NCI-H446 (cell line): ENCODE measurements at places on chromosomes 12 and 14.

DNA sequence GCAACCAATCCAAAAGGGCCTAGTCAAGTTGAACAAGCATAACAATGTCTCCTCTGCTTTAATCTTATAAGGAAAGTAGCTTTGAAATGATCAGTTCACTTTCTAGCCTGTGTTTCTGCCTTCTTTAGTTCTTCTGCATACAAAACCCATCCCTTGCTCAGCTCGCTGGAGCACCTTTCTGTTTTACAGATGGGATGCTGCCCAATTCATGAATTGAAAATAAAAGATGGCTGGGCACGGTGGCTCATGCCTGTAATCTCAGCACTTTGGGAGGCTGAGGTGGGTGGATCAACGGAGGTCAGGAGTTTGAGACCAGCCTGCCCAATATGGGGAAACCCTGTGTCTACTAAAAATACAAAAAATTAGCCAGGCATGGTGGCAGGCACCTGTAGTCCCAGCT, 4.5 kb upstream of the RFC5 start:
- DNase-seq, result no peak

GRCh38 chr14:43535231-43535838, 971.7 kb downstream of the FSCB start:
- no peak for DNase-seq

DNA sequence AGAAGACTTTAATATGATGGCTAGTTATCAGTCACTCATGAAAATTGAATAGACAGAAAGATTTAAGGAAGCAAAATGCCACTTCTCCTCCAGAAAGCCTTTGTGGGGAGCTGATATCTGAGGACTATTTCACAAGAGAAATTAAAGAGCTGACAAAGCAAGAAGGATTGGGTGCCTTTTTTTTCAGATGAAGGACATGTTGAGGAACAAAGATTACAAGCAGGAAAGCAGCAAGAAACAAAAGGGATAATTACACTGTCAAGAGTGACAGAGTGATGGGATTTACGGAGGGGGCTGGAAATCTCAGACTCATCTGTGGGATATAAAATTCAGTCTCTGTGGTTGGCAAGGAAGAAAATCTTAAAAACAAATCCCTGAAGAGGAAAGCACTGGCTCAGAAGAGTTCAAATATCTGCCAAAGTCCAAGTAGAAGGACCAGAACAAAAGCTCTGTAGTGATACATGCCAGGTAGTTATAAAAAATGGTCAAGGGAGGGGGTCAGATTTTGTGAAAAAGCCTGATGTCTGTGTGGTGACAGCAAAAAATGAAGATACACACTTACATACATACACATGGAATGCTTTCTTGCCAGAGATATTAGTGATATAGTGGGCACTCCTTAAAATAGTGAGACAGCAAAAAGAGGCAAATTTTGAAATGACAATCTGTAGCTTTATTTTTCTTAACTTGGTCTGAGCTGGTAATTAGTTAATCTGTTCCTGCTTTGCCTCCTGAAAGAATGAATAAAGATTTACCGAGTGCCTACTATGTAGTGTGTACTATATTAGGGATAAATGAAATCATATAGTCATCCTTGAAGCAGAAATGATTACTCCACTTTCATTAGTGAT, 62.9 kb downstream of the EPS8 start:
- DNase-seq, result no peak

- DNase-seq, result peak; percentile 14
These were observed 115.9 kb upstream of the TMPO start for GRCh38 chr12:98399532-98399931.

DNA sequence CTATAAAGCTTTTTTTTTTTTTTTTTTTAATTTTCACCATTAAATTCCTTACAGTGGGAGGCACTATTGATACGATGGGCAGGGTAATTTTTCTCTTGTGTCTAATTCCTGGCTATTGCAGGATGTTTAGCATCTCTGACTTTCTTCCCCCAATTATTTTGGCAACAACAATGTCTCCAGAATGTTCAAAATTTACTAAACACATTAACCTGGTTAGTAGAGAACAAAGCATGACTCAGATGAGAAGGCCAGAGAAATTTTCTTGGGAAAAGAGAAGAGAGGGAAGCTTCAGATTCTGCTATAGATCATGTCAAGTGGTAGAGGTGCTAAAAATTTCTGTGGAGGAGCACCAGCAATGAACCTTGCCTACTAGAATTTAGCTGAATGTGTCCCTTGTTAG, 171.5 kb upstream of the PRICKLE1 start:
- no peak for DNase-seq

GRCh38 chr12:54047160-54047963, 6.3 kb upstream of the HOXC4 start:
- no peak for DNase-seq

DNA sequence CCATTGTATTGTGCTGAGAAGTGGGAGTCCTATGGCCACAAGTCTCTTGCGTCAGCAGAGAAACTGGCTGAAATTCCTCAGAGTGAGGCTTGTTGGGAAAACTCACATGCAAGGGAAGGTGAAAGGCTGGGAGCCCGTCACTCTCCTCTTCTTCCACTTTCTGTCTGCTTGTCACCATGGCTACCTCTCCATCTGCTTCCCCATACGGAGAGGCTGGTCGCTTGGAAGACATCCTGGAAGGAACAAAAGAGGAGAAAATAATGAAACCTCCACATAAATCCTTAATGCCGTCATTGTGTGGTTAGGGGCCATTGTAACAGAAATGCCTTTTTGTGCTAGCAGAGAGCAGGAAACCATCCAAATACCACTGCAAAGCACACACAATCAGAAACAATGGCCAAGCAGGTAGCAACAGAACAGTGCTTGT, 53.7 kb downstream of the SOX5 start:
- DNase-seq, result peak; percentile 74

DNA sequence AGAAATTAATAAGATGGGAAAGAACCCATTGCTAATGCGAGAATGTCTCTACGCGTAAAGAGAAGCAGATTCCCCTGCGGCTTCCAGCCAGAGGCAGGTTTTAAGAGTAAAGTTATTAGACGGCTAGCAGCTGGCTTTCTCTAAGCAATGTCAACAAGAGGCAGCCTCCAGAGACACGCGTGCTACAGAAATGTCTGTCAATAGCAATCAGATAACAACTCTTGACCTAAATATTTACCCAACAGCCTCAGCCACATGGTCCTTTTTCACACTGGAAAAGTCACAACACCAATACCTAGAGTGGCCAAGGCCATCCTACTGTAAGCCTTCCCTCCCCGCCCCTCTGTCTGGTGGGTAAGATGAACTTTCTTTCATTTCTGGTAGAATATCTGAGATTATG, 146.0 kb upstream of the SFSWAP start:
- DNase-seq, result no peak

GRCh38 chr12:130195776-130196175, 33.5 kb downstream of the FZD10 start:
- DNase-seq, result no peak

DNA sequence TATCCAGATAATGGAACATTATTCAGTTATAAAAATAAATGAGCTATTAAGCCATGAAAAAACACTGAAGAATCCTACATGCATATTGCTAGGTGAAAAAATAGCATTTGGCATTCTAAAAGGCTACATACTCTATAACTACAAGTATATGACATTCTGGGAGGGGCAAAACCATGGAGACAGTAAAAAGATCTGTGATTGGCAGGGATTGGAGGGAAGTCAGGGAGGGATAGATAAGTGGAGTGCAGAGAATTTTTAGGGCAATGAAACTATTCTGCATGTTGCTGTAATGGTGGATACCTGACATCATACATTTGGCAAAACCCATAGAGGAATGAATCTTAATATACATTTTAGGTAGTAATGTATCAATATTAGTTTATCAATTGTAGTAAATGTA, 63.1 kb upstream of the SLC38A2 start:
- DNase-seq, result no peak

GRCh38 chr12:119115296-119115905, 63.3 kb upstream of the HSPB8 start:
- DNase-seq, result peak; percentile 85

GRCh38 chr12:82963956-82964355, 277.2 kb downstream of the TMTC2 start:
- peak; percentile 17 for DNase-seq
